ENCODE measurements at places on chromosomes 11 and 22.

GRCh38 chr22:34842630-34843029, 223.3 kb upstream of the ISX start:
- DNase-seq: no peak

- no peak for DNase-seq
These were observed 203.6 kb upstream of the SESN3 start for GRCh38 chr11:95434489-95435057.

GRCh38 chr22:24353121-24353520, 74.3 kb upstream of the ADORA2A start:
- DNase-seq: no peak

DNA sequence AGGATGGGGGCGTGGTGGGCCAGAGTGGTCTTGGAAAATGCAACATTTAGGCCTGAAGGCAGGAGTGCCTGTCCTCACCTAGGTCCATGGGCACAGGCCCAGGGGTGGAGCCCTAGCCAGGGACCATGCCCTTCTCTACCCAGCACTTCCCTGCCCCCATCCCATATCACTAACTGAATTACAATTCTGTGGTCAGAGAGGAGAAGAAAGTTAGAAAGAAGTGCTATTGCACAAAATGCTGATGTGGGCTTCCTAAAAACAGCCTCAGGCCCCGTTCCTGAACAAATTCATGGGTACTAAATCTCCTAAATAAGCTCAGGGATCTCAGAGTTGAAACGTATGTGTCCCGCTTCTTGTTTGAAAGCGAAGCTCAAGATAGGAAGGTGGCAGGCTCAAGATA, 3.5 kb upstream of the ASRGL1 start:
- no peak for DNase-seq

DNA sequence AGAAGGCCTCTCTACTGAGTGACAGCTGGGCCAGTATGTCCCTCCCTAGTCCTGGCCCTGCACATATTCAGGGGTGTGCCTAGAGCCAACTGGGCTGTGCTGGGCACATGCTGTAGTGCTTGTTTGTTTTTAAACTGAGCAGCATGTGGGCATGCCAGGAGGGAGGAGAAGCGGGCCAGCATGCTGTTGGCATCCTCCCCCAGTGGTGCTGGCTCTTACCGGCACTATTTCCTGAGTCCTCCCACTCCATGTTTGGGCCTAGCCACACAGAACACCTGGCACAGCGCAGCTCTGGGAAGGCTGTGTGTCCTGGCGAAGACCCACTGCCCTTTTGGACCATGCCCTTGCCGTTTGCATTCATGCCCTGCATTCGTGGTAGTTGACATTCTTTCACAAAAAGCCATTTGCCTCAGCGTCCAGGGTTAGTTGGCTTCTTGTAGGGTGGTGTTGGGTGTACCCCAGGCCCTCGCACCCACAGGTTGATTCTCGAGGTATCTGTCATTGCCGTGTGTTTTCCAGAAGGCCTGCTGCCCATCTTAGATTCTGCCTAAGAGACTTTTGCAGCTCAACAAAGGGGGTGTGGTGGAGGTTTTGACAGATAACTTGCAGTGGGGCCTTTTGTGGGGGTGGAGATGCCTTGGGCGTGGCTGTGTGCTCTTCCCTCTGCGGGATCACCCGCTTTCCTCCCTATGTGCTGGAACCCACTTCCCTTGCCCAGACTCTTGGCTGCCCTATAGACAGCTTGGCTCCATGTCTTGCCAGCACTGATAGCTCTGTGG, 13.6 kb downstream of the DGCR8 start:
- no peak for DNase-seq

DNA sequence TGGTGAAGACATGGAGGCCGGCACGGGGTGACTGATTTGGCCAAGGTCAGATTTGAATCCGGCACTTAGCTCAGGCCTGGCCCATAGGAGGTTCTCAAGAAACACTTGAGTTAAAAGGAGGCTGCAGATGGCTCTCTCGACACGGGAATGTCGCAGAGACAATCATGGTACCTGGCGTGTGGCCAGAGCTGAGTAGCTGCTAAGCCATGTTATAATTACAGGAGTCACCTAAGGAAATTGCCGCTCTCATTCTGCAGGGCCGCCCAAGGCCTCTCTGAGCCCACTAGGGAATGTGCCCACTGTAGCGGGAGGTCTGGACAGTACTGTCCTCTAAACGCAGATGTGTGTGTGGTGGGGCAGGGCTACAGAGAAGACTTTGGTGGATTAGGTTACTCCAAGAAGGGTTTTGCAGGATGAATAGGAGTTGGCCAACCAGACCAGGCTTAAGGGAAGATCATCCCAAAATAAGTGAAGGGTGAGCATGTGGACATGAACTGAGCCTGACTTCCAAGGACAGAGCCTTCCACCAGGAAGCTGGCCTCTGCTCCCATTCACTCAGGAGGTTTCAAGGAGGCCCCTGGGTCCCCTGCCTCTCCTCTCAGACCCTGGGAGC, 19.3 kb upstream of the PRR5 start:
- no peak for DNase-seq

- DNase-seq: peak; percentile 54
These were observed 5.4 kb downstream of the TANGO2 start for GRCh38 chr22:20026204-20026908.

GRCh38 chr11:2366733-2367132, 10.4 kb upstream of the CD81 start:
- no peak for DNase-seq

- DNase-seq: no peak
These were observed 749.2 kb downstream of the NTM start for GRCh38 chr11:132119573-132119972.

DNA sequence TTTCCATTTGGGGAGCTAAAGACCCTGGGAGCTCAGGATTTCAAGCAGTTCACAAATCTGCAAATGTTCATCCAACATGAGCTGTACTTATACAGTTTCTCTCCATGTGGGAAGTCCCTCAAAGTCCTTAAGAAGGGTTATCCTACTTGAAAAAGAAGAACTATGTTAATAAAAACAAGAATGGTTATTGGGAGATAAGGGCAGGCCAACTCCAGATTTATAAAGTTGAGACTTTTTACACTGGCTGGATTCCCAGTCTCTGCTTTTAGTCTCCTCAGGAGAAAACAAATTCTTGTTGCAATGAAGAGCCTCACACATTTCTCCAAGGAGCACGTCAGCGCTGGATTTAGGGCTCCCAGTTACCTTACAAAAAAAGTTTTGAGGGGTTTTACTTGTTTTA, 34.2 kb upstream of the CTTN start:
- no peak for DNase-seq
